ENCODE measurements at places on chromosomes 4 and X.
A peak's percentile ranks its signal among the peaks of the same experiment; 100 is the strongest.

DNA sequence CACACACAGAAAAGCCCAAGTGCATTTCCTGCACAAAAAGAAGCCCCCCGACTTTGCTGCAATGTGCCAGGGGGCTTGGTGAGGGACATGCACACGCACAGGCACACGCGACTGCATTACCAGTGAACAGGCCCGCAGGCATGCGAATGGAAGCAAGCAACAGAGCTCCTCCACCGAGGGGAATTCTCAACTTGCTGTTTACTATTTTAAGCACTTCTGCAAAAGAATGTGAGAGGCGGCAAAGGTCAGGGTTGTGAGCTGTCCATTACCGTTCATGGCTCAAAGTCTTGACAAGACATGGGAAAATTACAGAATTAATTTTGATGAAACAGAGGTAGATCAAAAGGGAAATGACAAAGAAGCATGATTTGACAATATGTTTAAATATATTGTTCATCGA is 342.5 kb upstream of the NOCT start:
- DNase-seq, result peak; percentile 56

DNA sequence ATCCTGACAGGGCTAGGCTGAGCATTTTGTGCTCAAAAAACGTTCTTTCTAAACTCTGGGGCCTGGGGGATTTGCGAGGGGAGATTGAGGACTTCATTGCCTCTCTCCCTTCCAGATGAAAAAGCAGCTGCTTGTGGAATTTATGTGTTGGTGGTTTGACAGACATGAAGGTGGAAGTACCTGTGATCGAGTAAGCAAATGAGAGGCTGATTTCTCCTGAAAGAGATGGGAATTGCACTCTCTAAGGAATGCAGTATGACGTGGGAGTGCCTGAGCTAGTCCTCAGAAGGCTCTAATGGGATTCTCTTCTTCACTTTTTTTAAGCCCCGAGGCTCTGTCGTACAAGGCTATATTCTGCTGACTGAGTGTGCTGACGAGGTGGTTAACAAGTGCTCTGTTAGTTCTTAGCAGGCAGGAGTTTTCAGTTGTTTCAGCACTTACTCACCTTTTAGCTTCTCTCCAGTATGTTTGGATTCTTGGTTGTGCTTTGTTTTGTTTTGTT is 426.8 kb upstream of the CNKSR2 start:
- peak; percentile 91 for DNase-seq

GRCh38 chr4:12360391-12360790 is 931.7 kb upstream of the HS3ST1 start:
- DNase-seq, result no peak

GRCh38 chr4:73224886-73225285 is 33.7 kb downstream of the ANKRD17 start:
- DNase-seq, result no peak

GRCh38 chr4:153468587-153468986 is 2.4 kb downstream of the TMEM131L start:
- no peak for DNase-seq

GRCh38 chr4:71992571-71993312 is 39.1 kb upstream of the NPFFR2 start:
- DNase-seq, result no peak

GRCh38 chr4:154132406-154132805 is 343.5 kb upstream of the SFRP2 start:
- no peak for DNase-seq

GRCh38 chr4:10099499-10100325 is 16.9 kb downstream of the WDR1 start:
- no peak for DNase-seq

DNA sequence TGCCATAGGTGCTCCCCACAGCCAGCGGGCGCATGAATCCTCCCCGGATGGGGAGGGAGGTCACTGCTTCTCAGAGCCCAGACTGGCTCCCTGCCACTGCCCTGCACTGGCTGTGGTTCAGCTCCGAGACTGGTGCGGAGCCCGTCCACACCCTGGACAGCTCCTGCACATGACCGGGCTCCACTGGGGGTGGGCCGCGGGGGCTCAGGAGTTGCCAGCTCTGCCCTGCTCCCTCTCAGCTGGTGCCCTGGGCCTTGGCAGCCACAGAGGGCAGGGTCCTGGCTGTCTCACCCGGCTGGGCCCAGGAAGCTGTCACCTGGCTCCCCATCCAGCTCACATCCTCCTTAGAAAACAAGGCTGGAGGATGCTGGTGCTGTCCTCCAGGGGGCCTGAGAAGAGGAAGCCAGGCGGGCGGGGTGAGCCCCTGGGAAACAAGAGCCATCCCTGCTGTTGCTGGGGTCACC is 64.9 kb upstream of the ADRA2C start:
- DNase-seq, result no peak

- peak; percentile 73 for DNase-seq
Observed at GRCh38 chrX:115650916-115651315, 89.9 kb downstream of the PLS3 start.

GRCh38 chr4:152531479-152531878 is 4.4 kb downstream of the FBXW7 start:
- DNase-seq, result no peak

Measured in ELF-1 (cell line).